CD4-positive, alpha-beta T cell treated with Interleukin-21 for 1 hour (primary cell): ENCODE measurements at places on chromosomes 1 and 21.
A peak's percentile ranks its signal among the peaks of the same experiment; 100 is the strongest.

DNA sequence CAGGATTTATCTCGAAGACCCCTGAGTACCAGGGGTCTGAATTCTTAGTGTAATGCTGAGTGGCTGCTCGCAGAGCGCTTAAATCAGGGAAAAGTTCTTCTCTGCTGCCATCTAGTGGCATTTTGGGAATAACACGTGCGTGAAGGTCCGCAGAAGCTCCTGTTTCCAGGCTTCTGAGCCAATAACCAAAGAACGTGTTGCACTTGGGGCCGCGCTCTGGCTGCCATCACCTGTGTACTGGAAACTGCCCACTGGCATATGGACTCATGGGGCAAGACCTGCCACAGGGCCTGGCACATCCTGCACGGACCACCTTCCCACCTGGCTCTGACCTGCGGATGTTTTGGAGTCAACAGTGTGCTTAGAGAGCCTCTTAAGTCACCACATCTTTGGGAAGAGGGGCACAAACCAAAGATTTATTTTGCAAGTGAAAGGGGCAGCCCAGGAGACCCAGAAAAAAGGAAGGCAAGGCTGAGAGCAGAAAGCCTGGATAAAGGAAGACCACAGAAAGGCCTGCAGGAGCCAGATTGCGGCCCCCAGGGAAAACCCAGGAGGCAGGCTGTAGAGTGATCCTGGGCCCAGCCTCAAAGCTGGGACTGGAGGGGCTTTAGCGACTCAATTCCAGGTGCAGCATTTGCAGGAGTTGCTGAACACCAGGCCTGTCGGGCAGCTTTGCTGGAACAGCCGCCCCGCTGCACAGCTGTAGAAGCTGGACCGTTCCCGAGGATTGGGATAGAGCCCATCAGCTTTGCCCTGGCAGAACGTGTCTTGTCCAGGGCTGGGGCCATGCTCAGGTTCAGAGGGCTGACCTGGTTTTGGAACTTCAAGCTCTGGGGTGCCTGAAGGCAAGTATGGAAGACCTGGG lies 13.0 kb downstream of the CHIT1 start:
- DNase-seq = peak; percentile 62

- no peak for DNase-seq
Observed at GRCh38 chr1:26089125-26089524, 21.7 kb upstream of the TRIM63 start.

- DNase-seq = no peak
Observed at GRCh38 chr1:110070671-110071242, at the start of gene ALX3. ALX3 (minus strand) TSS chr1:110070672; CDS start chr1:110070612, 60 bp downstream.

DNA sequence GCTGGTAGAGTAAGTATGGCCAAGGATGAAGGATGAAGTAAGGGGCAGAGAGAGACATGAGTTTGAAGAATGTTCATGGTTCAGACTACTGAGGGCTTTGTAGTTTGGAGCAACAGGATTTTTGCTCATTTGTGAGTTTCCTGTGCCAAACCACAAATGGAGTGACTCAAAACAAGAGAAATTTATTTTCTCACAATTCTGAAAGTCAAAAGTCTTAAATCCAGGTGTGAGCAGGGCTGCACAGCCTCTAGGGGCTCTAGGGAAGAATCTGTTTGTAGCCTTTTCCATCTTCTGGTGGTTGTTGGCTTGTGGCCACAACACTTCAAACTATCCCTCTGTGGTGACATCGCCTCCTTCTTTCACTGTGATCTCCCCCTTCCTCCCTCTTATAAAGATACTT lies 58.9 kb downstream of the RHOU start:
- peak; percentile 31 for DNase-seq

- DNase-seq = no peak
Observed at GRCh38 chr1:156897078-156897825, 3.7 kb downstream of the PEAR1 start.

- no peak for DNase-seq
Observed at GRCh38 chr21:41280115-41280919, 36.3 kb upstream of the FAM3B start.

GRCh38 chr1:31373056-31373896 lies at the start of gene FABP3:
FABP3 (minus strand) TSS chr1:31373076; CDS start chr1:31373014, 62 bp downstream.
- DNase-seq = no peak

DNA sequence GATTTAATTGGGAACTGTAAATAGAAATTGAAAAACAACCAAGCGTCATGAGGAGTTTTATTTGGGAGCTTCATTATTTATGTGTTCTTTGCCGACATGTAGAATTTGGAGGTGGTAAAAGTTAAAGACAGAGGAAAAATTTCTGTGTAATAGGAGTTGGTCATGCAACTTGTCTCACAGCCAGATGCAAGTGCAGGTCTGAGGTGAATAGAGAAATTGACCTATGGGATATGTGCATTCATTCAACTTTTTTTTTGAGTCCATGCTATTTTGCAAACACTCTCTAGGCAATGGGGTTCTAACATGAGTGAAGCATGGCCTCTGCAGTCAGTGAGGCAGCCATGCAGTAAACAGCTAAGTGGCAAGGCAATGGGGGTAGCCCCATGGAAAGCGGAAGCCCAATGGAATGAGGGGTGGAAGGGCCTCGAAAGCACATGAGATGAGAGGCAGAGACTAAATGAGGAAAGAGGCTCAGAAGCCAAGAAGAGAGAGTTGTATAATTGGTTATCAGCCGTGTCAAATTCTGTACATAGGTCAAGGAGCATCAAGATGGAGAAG lies 56.4 kb upstream of the NRIP1 start:
- no peak for DNase-seq

GRCh38 chr1:62840555-62840954 lies 56.6 kb downstream of the ATG4C start:
- DNase-seq = no peak

GRCh38 chr1:203796236-203796605 lies 798 bp downstream of the ZBED6 start:
- DNase-seq = peak; percentile 41

- peak; percentile 2 for DNase-seq
Observed at GRCh38 chr1:212860713-212861581, 2.9 kb downstream of the FLVCR1 start.

- no peak for DNase-seq
Observed at GRCh38 chr1:79708646-79709265, 702.2 kb upstream of the ADGRL4 start.

- no peak for DNase-seq
Observed at GRCh38 chr1:104874044-104874443, 1124.3 kb downstream of the AMY1C start.

DNA sequence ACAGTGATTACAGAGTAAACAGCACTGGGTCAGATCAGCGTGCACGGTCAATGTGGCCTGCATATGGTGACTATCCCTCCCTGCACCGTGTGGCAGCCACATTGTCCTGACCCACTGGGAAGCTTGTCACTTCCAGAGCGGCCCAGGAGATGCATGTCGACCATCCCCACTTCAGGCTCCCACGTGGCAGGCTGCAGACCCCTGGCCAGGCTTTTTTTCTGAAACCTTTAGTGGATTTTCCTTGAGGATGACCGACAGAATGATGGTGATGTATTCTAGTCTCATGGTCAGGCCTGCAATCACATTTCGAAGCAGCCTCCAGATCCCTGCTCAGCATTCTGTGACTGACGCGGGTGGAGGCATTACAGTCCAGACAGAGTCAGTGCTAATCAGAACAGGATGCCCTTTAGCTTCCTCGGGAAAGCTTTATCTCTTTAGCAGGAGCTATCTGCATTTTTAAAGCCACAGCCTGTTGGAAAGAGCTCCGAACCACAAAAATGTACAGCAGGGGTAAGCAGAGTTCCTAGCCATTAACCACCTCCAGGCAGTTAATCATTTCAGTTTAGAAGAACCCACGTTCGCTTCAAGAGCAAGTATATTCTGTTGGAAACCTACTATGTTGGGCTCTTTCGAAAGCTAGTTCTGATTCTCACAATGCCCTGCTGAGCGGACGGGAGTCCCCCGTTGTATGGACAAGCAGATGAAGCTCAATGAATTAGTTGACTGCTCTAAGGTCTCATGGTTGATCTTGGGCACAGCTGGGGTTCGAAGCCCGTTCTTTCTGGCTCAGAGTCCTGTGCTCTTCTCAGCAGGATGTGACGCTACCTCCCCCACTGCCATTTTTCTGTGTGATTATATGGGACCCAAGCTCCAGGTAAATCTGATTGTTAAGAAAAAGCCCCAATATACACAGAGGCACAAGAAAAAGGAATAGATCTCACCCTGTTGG lies 56.5 kb downstream of the IRF2BP2 start:
- no peak for DNase-seq

- no peak for DNase-seq
Observed at GRCh38 chr1:83959824-83960498, 39.0 kb downstream of the TTLL7 start.
